ENCODE measurements at places on chromosomes 16 and 17. TPM values are rescaled to one million over a fixed set of nuclear protein-coding genes. Genes with fewer than 3 reads are reported as not detected.

ARL6IP1 gene
- total RNA-seq, result 290 TPM

LRRC75A gene
- total RNA-seq, result 0.72 TPM

PRRT2 gene
- total RNA-seq, result 0.44 TPM

XYLT1 gene
- 64.1 TPM for total RNA-seq

METTL9 gene
- 177 TPM for total RNA-seq

AOC2 gene
- total RNA-seq, result 0.44 TPM

PTRH2 gene
- total RNA-seq, result 23.6 TPM
